ENCODE measurements at places on chromosomes 4 and X.

DNA sequence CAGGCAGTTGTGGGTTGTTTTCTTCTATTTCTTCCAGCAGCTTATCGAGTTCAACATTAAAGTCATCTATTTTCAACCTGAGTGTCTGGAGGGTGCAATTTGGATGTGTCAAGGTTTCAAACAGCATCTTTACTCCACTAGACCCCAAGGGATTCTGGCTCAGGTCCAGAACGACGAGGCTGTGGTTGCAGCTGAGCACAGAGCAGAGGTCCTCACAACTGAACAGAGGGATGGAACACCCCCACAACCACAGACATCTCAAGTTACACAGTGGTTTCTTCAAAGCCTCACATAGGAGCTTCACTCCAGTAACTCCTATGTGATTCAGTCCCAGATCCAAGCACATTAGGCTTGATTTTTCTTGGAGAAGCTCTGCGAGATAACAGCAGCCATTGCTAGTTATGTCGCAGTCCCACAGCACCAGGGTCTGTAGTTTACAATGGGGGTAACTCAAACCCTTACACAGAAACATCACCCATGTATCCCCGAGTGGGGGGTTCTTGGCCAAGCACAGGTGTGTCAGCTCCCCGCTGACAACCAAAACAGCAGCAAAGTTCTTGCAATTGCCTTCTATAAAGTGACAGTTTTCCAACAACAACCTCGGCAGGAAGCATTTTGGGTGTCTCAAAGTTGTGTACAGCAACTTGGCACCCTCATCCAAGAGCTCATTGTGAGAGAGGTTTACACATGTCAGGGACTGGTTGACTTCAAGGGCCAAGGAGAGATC is 2.8 kb downstream of the NLRP2B start:
- no peak for DNase-seq

DNA sequence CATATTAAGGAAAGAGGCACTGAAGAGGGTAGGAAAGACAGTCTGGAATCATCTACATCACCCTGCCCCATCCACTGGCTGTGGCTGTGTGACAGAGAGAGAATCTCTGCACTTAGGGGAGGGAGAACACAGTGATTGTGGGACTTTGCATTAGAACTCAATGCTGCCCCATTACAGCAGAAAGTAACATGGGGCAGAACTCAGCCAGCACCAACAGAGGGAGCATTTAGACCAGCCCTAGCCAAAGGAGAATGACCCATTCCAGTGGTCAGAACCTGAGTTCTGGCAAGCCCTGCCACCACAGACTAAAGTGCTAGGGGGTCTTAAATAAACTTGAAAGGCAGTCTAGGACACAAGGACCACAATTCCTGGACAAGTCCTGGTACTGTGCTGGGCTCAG is 37.9 kb downstream of the ZNF330 start:
- no peak for DNase-seq

DNA sequence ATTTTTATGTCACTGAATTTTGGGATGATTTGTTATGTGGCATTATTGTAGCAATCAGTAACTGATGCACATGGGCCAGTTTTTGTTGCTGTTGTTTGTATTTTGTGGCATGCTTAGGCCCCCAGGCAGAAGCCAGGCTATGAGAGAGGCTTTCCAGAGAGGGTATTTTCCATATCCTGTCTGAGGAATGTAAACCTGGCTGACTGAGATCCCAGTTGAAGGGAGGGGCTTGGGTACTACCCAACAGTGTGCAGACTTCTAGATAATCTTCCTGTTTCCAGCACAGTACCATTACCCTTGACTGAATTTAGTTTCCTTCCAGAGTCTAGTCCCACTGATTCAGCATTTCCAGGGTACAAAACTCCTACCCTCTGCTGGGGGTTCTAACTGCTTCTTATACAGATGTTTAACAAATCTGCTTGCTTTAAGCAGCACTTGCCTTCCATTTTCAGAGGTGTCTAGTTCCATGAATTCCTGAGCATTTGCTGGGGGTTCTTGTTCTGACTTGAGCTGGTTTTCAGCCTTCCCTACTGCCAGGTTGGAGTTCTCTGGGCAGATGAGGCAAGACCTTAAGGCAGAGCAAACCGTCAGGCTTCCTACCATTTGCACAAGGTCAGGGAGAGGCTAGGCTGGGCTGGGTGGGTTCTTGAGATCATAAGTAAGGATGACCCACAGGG is 104.7 kb upstream of the EGFL6 start:
- DNase-seq, result no peak

DNA sequence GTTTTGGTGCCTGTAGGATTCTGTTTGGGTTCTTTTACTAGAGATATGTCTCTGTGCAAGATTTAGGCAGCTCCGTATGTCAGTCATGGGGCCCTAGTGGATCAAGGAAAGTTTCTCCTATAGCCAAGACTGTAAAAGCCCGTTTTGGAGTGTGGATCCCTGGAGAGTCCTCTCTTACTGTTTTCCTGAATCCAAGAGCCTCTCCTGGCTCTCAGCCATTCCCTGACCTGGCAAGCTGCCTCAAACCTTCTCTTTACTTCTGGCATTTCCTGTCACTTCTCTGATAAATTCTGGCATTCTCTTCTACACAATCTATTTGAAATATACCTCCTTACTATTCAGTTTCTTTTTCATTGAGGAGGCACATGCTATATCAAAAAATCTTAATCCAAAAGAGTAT is 41.4 kb downstream of the DCAF12L2 start:
- no peak for DNase-seq

DNA sequence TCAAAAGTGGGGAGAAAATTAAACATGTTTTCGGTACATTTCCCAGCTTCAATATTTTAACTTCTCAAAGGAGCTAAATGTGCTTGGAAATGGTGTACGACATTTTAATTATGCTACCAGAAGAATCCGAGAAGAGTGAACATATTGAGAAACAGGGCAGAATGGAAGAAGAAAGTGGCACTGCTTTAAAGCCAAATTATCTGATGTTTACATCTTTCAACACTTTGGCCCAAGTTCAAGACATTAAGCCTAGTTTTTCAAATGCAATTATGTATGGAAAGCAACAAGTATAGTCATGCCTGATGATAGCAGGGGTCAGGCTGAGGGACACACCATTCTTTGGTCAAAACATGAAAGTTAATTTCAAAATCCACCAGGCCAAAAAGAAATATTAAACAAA is 577.9 kb upstream of the ZFP42 start:
- DNase-seq, result no peak

DNA sequence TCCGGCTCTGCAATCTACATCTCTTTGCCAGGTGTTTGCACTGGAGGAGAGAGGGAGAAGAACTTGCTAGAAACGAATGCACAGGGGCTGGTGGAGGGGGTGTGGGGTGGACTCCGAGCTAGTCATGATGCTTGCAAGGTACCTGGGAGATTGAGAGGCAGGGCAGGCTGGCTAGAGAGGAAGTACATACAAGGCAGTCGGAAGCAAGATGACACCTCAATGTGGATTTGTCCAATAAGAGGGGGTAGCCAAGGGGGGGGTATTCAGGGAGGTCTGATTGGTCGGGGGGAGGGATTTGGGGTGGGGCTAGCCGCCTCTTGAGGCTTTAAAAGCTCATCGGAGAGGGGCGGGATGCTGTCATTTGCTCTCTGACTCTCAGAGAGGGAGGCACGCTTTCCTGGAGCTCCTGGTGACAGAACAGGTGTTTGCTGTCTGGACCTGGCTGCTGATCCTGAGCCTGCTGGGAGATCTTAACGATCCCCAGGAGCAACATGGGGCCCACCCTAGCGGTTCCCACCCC is at the start of gene GPR50:
TSS of gene GPR50 (plus strand) at position 354 of the 520 bp plus-strand sequence. CDS start at position 492, 138 bp downstream.
- DNase-seq, result no peak

- DNase-seq, result no peak
Measured at GRCh38 chrX:10128386-10128785, 28.4 kb upstream of the CLCN4 start.

DNA sequence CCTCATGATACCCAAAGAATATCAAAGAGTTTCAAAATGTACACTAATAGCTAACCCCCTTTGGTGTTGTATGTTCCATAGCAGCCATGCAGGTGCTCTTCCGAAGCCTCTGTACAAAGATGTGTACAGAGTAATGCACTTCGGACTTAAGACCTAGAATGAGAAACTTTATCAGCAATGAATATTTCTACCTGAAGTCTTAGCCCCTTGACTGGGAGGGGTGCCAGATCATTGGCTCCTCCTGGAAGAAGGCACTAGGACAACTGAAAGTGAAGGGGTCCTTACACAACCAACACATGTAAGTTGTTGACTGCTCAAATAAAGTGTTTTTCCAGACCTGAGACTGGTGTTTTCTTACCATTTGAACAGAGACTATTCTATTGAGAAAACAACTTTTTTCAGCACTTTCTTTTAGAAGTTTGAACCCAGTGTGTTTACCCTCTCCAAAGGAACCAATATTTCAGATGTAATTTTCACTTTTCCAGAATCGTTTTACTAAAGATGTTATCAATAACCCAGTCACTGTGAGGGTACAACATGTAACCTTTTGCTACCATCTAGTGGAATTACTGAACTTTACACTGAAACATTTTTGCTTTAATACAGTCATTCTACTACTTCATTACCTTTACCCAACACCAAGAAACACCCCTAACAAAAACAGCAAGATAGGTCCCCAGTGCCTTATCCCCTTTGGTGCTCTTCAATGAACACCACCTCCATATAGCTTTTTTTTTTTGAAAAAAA is 33.3 kb upstream of the PRDX4 start:
- no peak for DNase-seq

DNA sequence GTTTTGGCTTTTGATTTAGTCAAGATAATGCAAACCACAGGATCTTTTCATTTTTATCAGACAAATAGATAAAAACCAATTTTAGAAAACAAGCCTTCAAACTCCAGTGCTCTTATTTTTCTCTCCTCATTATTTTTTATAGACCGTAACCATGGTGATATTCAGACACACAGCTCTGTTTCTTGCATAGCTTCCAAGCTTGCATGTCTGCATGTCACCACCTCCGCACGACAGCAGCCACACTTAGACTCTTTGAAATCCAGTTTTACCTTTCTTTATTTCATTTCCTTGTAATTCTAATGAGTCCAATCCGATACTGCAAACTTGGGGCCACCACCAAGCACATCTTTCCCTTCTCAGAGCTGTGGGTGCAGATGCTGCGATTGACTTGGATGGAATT is 94.3 kb upstream of the GPM6A start:
- no peak for DNase-seq

DNA sequence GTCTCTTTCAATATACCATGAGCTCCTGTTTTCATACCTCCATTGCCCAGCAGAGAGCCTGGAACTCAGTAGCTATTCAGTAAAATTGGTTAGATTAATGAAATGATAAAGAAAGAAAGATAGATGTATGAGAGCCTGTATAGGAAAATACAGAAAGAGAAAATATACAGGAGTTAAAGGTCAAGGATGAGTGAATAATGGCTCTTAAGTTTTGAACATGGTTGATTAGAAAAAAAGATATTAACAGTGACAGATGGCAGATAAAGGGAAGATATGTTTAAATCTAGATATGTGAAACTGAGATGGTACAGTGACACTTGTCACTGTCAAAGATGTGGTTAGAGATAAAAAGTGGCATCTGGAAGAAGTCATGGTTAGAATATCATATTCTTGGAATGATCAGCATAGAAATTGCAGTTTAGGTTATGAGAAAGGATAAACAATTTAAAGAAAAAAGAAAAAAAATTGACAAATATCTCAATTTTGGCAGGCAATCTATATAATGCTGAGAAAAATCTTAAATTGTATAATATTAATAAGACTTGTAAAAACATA is 179.2 kb downstream of the TBCK start:
- no peak for DNase-seq

GRCh38 chr4:147791341-147791740 is 59.5 kb downstream of the ARHGAP10 start:
- no peak for DNase-seq

DNA sequence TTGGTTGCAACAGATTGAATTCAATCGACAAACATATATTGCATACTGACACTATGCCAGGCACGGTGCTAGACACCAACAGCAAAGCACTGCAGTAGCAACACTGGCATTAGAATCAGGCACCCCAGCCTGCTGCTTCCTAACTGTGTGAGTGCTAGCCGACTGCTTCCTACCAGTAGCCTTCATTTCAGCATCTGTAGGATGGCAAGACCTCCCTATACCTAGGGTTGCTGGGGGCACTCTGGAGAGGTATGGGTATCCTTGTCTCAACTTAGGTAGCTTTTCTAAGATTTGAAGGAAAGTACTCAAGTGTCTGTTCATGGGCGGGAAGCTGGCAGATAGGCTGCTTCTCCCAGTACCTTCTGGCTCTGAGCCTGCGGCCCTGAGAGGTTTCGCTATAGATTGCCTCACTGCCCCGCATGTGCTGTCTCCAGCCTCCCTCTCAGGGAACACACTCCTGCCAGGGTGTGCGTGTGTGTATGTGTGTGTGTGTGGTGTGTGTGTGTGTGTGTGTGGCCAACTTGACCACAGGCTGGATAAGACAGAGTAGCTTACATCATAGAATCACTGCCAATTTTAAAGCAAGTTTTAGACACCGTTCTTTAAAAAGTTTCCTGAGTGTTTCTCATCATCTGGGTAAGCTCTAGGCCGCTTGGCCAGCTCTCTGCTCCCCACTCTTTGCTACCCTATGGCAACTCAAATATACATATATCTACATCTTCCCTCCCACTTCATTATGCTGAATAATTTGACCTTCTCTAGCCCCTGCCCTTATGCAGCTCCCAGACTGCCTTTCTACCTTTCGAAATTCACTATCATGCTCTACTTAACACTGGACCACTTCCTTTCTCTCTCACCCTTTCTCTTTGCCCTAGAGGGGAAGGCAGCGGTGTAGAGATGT is 97.0 kb upstream of the PJA1 start:
- no peak for DNase-seq

GRCh38 chrX:109533631-109534030 is 3.0 kb upstream of the NXT2 start:
- no peak for DNase-seq

GRCh38 chr4:70298051-70298450 is 36.7 kb upstream of the CABS1 start:
- no peak for DNase-seq

GRCh38 chrX:81208916-81209315 is 7.0 kb downstream of the SH3BGRL start:
- DNase-seq, result no peak

- no peak for DNase-seq
Measured at GRCh38 chrX:356385-357034, 30.2 kb downstream of the PPP2R3B start.

DNA sequence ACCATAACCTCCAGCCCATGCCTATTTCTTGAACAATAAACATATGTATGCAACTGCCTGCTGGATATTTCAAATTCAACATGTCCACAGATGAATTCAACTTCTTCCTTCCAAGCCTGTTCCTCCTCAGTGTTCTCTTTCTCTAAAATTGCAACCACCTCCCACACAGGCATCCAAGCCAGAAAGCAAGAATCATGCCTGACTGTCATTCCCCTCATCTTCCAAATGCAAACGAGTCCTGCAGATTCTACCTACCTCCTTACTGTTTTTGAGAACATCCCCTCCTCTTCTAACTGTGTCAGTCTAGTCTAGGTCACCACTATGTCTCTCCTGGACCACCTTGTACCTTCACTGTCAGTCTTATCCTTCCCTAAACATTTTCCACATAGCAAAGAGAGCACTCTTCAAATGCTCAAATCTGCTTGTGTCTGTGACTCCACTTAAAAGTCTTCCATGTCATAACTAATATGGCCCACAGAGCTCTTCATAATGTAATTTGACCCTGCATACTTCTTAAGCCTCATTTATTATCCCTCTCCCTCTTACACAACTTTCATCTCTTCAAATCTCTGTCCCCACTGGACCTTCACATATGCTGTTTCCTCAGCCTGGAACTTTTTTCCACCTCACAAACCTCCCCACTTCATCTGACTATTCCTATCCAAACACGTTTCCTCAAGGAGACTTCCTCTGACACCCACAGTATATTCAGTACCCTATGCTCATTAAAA is 25.7 kb downstream of the MAPK10 start:
- no peak for DNase-seq

Data from AG09319 (cell line).